Occipital lobe (tissue), 3 donors: ENCODE measurements at places on chromosomes 6 and 20. TPM values are rescaled to one million over a fixed set of nuclear protein-coding genes. Genes with fewer than 3 reads are reported as not detected.
A peak's percentile ranks its signal among the peaks of the same experiment; 100 is the strongest.

DNA sequence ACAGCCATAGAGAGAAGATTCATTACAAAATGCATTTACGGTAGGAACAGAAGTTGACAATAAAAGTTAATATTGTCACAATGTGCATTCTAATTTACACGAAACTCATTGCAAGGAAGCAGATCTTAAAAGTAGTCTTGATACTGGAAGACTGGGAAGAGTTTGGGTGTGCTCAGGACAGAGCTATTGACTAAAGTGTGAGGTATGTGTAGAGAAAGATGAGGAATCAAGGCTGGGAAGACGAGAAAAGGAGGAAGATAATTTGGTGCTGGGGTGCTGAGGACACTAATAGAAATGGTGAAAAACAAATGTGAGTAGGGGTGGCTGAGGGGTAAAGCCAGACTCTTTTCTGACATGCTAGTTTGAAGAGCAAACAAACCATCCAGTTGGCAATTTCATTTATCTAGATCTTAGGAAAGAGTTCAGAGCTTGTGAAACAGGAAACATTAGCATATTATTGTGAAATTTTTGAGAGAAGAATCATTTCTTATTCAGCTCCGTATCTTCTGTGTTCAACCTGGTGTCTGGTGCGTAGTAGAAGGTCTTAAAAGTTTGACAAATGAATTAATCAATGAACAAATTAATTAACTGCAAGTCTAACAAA lies 72.7 kb downstream of the ELOVL4 start:
- no peak for DNase-seq

DNA sequence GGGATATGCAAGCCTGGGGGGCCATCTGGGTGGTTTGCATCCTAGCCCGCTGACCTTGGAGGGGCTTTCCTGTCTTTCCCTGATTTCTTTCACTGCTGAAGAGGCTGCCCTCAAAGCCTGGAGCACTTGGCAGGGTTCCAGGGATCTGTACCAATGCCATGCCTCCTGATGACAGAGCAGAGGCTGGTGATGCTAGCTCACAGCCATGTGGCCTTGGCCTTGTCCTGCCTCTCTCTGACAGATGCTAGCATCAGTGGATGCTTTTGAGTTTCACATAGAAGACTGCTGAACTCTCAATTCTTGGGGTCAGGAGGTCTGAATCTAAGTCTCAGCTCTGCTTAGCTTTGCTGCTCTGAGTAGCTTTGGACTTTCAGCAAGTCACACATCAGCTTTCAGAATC lies 21.9 kb upstream of the RREB1 start:
- no peak for DNase-seq

DNA sequence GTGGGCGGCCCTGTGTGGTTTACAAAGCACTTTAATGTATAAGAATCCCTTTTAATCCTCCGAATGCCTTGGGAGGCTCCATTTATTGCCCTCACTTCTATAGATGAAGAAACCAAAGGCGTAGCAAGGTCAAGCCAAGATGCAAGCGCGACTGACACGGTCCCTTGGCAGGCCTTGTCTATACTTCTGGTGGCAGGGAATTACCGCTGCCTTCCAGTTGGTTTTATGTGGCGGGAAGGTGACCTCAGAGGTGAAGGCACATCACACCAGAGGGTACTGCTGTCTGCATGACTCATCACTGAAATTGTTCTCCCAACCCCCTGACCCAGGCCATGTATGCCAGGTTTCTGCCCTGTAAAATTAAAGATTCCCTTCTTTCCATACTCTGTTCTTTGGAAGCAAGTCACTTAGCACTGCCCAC lies 36.1 kb upstream of the NAA20 start:
- DNase-seq, result no peak

- DNase-seq, result no peak
These were observed 260.8 kb downstream of the FARS2 start for GRCh38 chr6:5522147-5522546.

GRCh38 chr20:20003031-20003954 lies 13.9 kb upstream of the NAA20 start:
- DNase-seq, result peak; percentile 41

DNA sequence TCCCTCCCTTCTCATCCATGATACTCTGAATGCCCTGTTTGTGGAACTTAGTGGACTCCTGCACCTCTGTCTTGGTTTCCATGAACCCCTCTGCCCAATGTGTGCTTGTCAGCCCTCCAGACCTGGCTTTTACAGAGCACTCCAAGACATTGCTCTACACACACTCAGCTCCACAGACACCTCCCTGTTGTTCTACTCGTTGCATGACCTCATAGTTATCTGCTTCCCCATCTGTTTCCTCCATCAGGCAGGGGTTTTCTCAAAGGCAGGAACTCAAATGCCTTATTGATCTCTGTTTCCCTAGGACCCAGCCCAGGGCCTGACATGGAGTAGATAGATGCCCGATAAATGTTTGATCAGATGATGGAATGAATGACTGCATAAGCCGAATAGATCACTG lies 13.3 kb downstream of the PLCG1 start:
- DNase-seq, result no peak

EPHA7 gene
- 102 TPM for total RNA-seq

ABRACL gene
- 57.1 TPM for total RNA-seq

LTA gene
- not detected for total RNA-seq

VWA7 gene
- 0.31 TPM for total RNA-seq

CPXM1 gene
- total RNA-seq, result 7.8 TPM

TFAP2D gene
- 0.47 TPM for total RNA-seq
